ENCODE measurements at places on chromosomes 11 and 22.

DNA sequence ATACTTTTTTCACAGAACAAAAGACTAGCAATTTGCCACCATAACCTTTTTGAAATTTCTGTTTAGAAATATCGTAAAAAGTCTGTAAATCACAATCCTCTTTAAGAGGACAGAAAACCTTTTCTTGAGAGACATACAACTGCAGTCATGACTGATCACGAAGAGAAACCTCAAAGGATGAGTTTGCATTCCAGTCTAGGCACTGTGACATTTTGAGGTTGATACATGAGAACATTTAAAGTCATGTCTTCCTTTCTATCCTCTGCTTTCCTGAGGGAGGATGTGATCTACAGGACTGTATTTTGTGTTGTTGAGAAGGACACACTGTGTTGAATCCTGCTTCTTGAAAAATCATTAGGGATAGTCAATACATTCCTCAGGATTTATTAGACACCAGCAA lies 476.7 kb upstream of the CCDC179 start:
- no peak for DNase-seq

DNA sequence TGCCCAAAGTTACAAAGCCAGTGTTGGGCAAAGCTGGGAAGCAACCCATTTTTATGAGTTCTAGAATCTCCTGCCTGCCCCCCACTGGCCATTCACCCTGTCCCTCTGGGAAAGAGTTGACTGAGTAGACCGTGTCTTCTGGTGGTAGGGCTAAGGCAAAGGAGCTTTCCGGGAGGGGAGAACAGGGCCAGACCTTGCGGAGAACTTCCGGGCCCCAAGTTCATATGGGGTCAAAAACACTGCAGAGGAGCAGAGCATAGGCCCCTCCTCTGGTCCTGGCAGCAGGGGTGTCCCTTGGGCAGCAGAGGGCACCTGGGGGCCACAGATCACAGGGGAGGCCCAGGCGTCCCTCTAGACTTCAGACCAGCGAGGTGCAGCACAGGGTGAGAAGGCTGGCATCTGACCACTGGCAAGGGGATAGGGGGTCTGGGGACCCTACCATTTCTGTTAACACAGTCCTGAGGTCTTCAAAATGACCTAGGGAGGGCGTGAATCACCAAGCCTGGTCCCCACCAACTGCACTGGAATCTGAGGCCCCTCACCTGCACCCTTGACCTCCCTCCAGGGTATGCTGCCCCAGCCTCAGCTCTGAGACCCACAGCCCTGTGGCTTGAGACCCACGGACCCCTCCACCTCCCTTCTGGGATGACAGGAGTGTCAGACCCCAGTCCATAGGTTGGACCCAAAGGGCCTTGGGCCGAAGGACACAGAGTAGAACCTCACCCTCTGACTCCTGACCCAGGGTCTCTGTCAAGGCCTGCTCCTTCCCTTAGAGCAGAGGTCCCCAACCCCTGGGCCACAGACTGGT lies 1.3 kb upstream of the ARAP1 start:
- DNase-seq, result no peak

DNA sequence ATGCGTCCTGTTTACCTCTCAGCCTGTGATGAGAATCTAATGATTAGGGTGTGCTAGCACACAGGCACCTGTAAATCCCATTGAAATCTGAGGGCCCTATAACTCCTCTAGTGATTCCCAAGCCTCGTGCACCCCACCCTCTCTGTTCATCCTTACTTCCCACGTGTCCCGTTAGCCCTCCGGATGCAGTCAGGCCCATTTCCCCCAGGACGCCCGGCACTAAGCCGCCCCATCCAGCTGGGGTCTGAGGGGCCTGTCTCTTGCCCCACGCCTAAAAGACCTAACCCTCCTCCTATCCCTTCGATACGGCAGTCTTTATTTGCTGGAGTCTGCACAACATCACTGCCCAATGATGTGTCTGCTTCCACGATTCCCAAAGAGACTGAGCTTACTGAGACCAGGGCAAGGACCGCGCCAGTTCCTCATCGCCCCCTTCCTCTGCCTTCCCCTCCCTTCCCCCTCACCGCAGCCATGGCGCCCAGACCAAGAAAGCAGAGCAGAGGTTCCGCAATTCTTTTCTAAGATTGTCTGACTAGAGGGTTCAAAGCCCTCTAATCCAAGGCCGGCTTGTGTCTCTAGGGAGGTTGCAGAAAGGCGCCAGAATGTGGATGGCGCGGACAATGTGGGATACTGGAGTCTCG lies 1.1 kb upstream of the FADS2 start:
- DNase-seq, result no peak

GRCh38 chr22:26115266-26115665 lies 54.0 kb upstream of the SEZ6L start:
- DNase-seq, result no peak

DNA sequence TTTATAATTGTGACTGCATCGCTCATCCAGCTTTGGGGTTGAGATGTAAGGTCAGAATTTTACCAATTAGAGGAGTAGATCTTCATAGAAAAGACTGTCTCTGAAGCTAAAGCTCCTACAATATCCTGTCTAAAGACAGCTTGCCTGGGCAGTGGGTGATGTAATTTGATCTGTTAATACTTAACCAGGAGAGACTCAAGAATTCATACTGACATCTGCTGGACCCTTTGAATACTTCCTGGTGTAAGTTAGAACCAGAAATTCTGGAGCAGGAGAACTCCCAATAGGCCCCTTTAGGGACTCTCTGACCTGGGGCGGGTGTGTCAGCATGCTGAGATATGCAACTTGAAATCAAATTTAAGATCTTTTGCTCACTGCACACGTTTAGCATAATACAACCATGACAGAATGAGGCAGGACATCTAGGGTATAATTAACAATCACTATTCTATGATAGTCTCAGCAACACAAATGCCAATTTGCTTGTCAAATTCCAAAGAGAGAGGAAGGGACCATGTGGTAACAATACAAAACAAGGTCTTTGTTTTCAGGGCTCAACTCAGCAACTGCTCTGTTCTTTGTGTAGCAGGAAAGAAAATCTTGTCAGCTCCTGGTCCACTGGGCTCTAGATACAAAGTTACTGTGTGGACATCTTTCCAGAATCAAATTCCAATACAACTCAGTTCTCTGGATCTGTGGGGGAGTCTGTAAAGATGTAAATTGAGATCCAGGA lies 143.9 kb downstream of the INSC start:
- DNase-seq, result peak; percentile 55

All from NCI-H187 (cell line).